Germinal center (tissue), 1 donor: ENCODE measurements at places on chromosomes 3 and 15.

DNA sequence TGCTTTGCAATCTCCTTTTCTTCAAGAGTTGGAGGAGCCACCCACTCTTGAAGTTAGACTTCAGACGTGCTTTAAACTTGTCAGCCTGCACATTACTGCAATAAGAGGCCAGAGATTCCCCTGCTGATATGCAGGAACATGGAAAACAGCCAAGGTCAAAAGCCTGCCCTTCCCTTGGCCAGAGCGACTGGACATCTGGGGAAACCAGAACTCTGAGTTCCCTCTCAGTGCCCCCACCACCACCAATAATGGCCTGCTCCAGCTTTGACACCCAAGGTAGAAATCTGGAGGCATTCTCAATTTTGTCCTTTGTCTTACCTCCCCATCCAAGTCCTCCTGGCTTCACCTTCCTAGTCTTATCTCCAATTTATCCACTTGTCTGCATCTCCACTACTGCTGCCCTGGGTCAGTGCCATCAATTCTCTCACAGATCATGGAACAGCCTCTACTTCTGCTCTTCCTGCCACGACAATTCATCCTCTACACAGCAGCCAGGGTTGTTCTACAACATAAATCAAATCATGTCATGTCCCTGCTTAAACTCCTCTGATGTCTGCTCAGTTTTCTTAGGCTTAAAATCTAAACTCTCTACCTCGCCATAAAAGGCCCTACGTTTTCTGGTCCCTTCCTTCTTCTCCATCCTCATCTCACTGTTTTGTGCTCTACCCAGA lies 191.6 kb upstream of the WNT5A start:
- DNase-seq: no peak

DNA sequence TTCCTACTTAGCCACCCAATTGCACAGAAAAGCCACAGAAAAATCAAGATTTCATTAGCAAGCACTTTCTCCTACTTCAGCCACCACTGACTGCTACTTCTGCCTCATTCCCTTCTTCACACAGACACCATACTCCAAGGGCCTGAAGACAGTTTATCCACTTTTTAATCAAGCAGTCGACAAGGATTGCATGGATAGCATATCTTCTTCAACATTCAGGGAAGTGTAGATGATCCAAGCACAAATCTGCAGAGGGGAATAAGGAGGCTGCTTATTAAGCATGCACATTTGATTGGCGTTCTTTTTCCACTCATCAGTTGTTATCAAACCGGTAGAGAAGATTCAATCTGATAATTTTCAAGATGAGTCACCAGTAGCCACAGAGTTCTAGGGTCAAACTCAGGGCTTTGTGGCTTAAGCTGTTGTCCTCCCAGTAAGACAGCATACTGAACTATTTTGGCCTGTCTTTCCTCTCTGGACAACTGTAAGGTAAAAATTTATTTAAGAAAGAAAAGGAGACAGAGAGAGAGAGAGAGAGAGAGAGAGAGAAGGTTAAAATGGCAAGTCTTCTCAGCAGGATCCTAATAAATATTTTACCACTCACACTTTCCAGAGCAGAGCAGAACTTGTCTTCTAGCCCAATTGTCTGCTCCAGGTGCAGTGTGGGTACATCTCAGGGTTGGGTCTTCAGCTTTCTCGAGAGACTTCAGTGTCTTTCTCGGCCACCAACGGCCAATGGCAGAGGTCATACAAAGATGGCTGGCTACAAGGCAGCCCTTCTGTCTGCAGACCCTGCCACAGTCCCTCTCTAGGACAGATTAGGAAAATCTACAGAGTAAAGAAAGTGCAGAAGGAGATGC lies 80.6 kb upstream of the BHLHE40 start:
- no peak for DNase-seq

DNA sequence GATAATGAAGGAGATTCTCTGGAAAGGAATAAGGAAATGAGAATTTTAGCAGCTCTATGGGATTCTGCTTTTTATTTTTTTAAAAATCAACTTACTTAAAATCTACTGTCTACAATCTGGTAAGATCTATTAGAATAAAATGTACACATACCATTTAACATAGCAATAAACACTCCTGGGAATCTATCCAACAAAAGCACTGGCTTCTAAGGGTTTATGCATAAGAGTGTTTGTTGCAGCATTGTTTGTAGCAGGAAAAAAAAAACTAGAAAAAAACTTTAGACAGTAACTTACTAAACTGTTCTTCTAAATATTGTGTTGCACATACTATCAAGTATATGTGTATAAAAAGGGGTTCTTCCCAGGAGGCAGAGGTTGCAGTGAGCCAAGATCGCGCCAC lies 15.7 kb upstream of the RBP1 start:
- DNase-seq: no peak

DNA sequence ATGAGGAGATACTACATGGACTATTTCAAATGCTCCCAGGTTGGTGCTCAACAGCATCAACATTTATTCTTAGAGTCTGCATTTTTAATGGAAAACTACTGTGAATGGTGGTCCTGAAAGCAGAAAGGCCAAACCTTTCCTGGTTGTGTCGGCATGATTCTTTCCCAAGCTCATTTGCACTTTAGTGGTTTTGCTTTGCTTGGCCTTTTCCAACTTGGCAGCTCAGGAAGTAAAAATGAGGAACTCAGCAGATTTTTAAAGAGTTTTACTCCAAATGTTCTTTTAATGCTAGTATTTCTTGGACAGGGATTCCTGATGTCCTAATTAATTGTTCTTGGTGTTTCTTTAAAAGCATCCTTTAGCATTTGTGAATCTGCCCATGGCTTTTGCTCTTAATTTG lies 197.4 kb downstream of the SLC9A9 start:
- DNase-seq: no peak

GRCh38 chr3:173876476-173876875 lies 478.9 kb downstream of the NLGN1 start:
- no peak for DNase-seq

GRCh38 chr3:14787630-14788029 lies 31.1 kb upstream of the FGD5 start:
- DNase-seq: no peak

DNA sequence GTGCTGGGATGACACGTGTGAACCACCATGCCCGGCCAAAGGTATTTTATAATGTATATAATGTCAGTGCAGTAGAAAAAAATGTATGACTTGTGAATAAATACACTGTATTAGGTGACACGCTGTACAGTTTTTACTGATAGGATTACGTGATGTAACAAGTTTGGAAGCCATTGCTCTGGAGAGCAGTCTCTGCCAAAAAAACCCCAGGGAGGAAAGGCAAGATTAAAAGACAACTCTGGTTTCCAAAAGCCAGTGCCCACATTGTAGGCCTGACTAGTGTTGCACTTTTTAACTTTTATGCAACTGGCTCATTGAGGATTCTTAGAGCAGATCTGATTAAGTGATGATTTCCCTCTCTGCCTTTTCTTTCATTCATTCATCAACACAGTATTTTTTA lies 62.0 kb upstream of the SLC2A2 start:
- no peak for DNase-seq

GRCh38 chr3:172929451-172929850 lies 178.9 kb downstream of the ECT2 start:
- no peak for DNase-seq
